ENCODE measurements at places on chromosomes 1 and 21.
A peak's percentile ranks its signal among the peaks of the same experiment; 100 is the strongest.

DNA sequence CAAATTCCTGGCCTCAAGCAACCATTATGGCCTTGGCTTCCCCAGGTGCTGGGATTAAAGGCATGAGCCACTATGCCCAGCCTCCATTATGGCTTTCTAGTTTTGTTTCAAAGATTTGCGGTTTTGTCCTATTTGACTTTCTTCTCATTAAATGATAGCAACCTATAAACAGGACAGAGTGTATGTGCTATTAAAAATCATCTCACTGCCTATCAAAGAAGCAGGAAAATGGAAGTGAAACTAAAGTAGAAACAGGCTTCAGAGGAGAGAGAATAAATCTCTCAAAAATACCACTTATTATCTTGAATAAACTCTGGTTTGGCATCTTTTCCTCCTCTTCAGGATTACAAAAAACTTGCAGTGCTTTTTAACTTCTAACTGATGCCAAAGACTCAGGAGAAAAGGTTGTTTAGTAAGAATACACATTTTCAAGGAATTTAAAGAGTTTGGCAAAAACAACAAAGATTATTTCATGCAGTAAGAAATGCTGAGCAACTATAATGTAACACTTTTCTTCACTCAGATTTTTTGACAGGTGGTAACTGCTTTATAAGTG, 28.7 kb downstream of the ACBD3 start:
- no peak for DNase-seq

DNA sequence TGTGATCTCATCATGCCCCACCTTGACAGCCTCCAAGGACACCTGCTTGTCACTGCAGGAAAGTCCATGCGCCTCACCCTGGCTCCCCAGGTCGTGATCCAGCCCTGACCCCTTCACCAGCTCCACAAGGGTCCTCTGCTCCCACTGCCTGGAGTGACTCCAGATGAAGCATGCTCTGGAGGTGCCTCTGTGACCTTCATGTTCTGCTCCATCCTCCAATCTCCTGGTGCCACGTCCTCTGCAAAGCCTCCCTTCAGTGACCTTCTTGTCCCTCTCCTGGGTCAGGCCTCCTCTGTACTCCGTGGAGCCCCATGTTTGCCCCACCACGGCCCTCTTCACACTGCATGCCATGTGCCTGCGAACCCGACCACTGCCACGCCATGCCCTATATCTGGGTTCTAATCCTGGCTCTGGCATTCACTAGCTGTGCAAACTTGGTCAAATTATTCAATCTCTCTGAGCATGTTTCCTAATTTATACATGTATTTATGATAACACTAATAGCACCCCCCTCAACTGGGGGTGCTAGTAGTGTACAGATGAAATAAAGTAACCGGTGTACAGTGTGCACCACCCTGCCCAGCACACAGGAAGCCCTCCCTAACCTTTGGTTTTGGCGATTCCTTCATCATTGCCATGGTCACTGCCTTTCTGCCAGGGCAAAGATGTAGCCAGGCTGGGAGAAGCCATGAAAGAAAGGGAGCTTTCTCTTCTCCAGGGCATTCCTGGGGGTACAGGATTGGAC, 77.4 kb downstream of the STUM start:
- no peak for DNase-seq

DNA sequence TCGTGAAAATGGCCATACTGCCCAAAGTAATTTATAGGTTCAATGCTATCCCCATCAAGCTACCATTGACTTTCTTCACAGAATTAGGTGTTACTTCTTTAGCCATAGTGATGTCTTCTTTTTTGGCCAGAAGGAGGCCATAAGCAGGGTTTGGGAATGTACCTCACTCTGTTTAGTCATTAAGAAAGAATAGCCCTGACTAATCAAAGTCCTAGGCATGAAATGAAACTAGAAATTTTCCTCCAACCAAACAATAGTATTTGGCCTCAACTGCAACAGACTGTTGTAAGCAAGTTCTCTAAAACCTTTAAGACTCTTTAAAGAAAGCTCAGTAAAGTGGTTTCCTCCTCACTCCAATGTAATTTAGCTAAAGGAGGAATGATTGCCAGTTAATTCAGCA, 163.9 kb downstream of the AKT3 start:
- DNase-seq: no peak

GRCh38 chr1:77407738-77408375, 126.0 kb downstream of the AK5 start:
- DNase-seq: no peak

DNA sequence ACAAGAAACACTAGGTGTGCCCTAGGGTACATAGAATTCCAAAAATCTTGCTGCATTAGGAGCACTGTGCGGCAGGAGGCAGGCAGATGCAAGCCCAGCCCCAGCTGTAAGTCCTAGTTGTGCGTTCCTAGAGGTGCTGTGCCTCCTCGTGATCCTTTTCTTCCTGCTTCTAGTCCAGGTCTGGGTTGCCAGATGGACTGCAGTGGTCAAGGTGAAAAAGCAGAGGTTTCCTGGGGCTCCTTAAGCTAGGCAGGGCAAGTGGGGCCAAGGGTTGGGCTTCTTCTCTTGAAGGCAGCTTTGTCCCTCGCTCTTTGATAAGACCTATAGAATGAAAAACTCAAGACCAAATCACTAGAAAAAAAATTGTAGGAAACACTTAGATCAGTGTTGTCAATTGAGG, 21.6 kb upstream of the SLC45A3 start:
- DNase-seq: no peak

- DNase-seq: no peak
These were observed 15.7 kb downstream of the LRRC53 start for GRCh38 chr1:74496669-74497068.

DNA sequence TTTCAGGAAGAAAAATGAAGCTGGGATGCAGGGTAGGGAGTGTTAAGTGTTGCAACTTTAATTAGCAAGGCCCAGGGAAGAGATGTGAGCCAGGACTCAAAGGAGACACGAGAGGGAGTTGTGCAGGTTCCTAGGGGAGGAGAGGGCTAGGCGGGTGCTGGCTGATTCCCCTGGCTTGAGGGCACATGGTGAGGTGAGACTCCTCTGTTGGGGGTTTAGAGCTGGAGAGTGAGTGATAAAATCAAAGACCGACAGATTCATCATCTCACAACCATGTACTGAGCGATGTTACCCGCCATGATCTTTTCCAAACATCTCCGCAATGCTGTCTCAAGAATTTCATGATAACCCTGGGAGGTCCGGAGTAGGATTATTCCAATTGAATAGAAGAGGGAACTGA, 161.8 kb upstream of the CSF3R start:
- DNase-seq: no peak

- no peak for DNase-seq
These were observed 282.5 kb downstream of the RGS7 start for GRCh38 chr1:241074507-241074906.

GRCh38 chr21:44464351-44464750, 9.0 kb downstream of the LRRC3 start:
- no peak for DNase-seq

DNA sequence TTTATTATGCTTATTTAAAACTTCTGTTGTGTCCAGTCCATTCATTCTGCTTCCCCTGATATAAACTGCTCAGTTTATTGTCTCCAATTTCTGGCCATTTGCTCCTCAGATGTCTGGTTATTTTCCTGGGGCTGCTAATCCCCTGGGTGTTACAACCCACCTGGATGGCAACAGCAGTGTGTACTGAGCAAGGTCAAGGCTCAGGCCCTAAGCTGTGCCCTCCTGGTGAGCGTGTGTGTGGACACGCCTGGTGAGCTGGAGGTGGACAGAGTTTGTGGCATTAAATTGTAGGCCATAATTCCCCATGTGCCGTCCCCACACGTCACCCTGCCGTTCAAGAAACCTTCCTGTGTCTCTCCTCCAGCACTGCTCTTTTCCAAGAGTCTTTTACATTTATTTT, 18.1 kb upstream of the KIF1B start:
- no peak for DNase-seq

DNA sequence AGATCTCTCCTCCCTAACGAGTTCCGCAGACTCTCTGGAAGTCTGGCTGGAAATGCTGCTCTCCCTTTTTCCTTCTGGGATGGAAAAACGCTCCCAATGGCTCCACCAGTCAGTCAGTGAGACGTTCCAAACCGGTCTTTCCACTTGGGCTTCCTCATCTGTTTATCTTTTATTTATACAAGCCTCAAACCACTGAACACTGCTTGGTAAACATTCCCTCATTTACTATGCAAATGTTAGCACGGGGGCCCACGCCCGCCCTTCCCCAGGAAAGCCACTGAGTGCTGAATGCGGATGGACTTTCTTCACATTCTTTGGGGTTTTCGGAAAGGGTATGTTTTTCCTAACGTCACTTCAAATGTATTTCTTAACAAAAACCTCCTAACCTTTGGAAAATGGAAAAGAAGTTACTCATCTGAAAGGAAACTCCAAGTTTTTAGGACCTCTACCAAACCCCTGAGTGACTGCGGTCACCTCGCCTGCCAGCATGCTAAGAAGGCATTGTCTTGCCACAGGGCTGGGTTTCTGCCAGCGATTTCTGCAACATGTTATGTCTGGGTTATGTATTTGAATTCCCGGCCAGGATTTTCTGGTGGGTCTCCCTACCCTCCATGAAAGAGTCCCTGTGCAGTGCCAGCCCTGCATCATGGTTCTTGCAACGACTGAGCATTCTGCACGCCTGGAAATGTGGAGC, 14.0 kb upstream of the UMODL1 start:
- DNase-seq: no peak

GRCh38 chr1:193019442-193020026, 39.6 kb downstream of the UCHL5 start:
- peak; percentile 80 for DNase-seq

GRCh38 chr1:22488319-22488718, 36.7 kb downstream of the ZBTB40 start:
- no peak for DNase-seq

DNA sequence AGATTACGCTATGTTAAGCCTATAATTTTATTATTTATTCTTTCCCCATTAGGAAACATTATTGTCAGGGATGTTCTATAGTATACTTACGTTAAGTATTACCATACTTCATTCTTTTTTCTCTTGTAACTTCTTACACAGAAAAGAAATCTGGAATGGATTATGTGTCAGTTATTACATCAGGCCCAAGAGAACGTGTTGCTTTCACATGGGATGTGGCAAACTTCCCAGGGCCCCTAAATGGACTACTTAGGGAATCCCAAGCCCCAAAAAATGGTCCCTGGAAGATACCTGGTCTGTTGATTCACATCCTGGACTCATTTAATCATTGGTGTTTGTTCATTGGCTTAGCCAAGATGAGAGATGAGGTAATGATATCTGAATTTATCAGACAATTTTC, 249.8 kb downstream of the NRIP1 start:
- DNase-seq: no peak

DNA sequence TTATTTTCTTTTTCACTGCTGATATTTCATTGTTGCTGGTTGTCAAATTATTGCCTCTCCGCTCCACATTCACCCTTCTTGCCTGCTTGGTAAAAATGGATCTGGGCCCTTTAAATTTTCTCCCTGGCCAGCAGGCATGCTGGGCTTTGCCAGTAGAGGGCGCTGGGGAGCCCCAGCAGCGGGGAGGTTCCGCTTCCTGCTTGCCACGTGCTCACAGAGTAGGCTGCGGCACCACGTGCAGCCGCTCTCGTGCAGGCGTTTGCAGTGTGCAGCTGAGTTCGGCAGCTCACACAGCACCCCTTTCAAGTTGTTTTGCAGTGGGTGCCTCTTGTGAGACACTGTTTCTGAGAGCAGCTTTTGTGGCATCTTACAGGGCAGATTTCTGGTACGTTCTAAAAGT, at the start of gene ACTL8:
ACTL8 (plus strand) TSS at position 214 of the 400 bp plus-strand sequence. CDS start 67,676 bp downstream, outside the sequence.
- DNase-seq: no peak

- DNase-seq: peak; percentile 17
These were observed 28.1 kb upstream of the SNX27 start for GRCh38 chr1:151583796-151584195.

- DNase-seq: no peak
These were observed 26.9 kb downstream of the ZBTB21 start for GRCh38 chr21:41983229-41983628.

DNA sequence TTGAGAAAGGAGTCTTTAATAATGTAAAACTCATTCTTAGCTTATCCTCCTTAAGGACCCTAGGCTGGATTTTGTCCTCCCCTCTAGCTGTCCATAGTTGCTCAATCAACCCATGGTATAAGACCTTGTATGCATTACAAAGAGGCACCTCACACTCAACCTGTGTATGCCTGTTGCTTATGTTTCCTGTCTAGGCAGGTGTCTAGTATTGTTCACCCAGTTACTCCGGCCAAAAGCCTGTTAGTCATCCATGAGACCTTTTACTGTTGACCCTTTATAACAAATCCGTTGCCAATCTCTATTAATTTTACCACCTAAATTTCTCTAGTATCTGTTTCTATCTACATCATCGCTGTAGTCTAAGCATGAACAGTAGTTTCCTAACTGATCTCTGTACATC, 3.7 kb downstream of the LYPLAL1 start:
- DNase-seq: no peak

DNA sequence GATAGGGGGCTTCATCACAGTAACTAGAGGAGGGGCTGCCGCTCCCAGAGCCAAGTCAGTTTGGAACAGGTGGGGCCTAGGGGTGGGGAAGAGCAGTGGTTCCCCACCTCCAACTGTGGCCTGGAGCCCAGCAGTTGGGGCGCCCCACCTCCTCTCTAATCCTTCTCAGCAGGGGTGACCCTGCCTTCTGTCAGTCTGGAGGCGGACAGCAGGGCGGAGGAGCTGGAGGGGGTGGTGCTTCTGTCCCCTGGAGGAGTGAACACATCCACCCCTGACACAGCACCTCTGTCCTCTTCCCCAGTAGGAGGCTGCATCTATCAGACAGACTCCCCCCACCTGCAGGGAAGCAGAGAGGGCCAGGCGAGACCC, 73.8 kb downstream of the MRPL37 start:
- DNase-seq: no peak

DNA sequence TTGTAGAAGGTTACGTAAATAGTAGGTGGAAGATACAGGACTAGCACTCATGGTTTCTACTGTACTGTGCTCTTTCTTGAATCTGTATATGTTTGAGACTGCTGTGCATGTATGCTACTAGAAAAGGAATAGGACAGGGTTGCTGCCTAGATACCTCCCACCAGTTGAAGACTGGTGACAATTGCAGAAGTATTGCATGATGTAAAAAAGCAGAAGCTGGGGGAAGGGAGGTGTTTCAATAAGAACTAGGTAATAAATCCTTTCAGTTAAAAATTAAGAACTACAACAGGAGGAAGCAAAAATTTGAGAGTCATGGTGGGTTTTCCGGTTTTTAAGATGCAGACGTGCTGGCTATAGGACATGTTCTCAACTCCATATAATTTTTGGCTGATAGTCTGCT, 88.1 kb downstream of the CCDC30 start:
- no peak for DNase-seq

DNA sequence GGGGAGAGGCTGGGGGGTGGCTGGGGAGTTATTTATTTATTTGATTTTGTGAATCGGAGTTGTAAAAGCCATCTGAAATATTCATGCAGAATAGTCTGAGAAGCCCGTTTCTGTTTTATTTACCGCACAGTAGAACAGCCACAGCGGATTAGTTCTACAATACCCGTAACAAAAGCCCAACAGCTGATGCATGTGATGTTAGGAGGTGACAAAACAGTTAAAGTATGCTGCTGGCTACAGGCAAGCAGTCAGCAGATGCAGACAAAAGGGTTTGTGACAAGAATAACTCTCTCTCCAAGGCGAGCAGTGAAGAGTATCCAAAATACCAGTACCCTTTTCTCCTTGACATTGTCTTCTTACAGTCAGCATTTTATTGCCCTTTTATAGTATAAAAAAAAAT, 42.0 kb downstream of the PROX1 start:
- peak; percentile 90 for DNase-seq

- DNase-seq: no peak
These were observed 10.0 kb downstream of the MEX3A start for GRCh38 chr1:156072251-156072650.

- DNase-seq: no peak
These were observed 19.5 kb upstream of the ARHGEF10L start for GRCh38 chr1:17520041-17520440.
